Astrocyte of the hippocampus (primary cell): ENCODE measurements at places on chromosomes 5 and 9.

GRCh38 chr9:137721899-137722298 is 103.1 kb downstream of the EHMT1 start:
- no peak for DNase-seq

GRCh38 chr5:112339761-112340160 is 79.3 kb downstream of the EPB41L4A start:
- DNase-seq, result no peak

DNA sequence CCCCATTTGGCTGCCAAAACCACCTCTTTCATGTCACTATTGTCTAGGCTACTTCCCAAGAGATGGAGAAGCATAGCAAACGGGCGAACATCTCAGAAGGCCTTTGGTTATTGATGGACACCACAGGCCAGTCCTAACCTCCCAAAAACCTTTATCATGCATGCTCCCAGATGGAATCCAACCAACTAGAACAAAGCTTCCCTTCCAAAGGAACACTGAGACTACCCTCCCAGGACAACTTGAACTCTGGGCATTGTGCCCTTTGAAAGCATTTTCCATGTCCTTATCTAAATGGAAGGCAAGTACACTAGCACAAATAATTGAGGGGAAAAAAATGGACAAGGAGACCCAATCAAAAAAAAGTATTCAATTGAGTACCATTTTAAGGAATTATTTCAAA is 65.6 kb downstream of the SPOCK1 start:
- DNase-seq, result no peak

DNA sequence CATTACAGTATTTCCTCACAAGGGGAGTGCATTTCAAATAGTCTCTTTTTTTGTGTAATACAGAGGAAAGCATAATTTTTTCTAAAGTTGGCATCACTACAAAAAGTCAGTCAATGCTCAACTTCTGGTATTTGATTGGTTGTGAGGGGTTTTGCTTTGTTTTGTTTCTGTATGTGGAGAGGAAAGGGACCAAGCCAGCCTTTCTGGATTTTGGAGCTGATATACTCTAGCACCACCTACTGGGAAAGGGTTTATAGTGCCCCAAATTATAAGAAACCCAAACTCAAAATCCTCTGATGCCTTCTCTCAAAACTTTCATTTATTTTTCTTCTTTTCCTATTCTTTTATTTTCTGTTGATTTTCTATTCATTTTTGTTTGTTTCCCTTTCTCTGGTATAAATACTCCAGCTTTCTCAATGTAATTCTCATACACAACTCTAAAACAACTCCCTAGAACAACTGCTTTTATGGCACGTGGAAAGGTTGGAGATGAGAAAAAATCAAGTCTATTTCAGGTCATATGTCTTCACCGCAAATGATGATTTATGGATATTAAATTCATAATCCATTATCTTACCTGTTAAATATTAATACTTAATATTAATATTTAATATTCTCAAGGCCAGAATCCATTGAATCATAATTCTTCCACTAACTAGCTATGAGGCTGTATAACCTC is 69.5 kb upstream of the ANXA1 start:
- peak; percentile 82 for DNase-seq

DNA sequence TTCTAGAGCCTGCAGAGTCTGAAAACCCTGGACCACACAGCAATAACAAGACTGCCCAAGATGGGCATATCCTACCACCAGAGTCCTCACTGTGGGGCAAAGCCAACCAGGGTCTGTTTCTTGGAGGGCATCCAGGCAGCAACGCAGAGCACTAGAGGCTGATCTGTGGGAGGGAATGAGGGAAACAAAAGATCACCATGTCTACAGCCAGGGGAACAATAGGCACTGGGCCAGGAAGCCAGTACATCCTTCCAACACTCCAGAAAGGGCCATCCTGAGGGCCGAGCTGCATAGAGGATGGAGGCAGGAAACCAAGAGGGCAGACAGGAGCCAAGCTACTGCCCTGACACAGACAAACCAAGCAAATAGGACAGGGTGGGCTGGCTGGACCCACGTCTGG is 416.1 kb upstream of the IRX4 start:
- no peak for DNase-seq

- peak; percentile 75 for DNase-seq
Observed at GRCh38 chr5:132777209-132778069, at the start of gene SEPTIN8. TSS of gene SEPTIN8 (minus strand) at chr5:132777239. CDS start at chr5:132777137, 102 bp downstream.

DNA sequence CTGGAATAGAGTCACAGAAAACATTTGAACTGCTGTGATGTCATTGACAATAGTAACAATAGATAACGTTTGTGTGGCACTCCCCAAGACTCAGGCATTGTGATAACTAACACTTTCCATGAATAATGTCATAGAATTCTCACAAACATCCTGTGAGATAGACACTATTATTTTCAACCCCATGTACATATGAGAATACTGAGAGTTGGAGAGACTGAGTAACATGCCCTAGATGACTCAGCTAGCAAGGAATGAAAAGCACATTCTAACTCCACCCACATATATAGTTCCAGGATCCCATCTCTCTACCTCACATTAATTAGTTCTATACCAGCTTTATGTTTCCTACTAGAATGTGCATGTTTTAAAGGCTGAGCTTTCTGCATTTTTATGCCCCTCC is 71.4 kb downstream of the ASTN2 start:
- DNase-seq, result peak; percentile 11

GRCh38 chr9:6355728-6356127 is 27.6 kb downstream of the TPD52L3 start:
- peak; percentile 56 for DNase-seq

- DNase-seq, result no peak
Observed at GRCh38 chr9:113803811-113804589, 72.1 kb upstream of the ZNF618 start.

DNA sequence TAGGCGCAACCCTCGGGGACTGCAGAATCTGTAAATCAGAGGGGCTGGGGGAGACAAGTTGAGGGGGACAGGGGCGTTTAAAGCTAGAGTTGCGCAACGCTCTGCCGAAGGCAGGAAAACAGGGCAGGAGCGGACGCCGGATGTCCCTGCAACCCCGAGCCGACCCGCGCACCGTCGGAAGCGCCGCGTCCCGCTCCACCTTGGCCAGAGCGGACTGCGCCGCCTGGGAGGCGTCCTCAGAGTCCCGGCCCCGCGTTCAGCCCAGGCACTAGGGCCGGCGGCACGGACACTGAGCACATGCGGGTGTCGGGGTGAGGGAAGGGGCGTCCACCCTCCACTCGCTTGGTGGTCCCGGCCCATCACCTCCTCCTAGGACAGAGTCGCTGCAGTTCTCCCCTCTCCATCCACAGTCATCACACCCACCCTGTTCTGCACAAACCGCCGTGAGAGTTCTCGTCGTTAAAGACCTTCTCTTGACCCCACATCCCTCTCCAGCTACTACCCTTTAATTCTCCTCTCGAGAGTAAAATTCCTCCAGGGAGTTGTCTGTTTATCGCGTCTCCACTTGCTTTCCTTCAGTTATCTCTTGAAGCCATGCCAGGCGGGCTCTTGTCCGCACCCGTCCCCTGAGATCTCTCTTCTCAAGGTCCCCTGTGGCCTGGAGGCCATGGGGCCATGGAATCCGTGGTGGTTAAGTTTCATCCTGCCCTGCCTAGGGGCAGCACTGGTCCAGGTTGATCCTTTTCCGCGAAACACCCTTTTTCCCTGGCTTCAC is 796 bp upstream of the PDLIM7 start:
- DNase-seq, result no peak

- DNase-seq, result no peak
Observed at GRCh38 chr9:125446561-125447094, 185.0 kb downstream of the GAPVD1 start.

DNA sequence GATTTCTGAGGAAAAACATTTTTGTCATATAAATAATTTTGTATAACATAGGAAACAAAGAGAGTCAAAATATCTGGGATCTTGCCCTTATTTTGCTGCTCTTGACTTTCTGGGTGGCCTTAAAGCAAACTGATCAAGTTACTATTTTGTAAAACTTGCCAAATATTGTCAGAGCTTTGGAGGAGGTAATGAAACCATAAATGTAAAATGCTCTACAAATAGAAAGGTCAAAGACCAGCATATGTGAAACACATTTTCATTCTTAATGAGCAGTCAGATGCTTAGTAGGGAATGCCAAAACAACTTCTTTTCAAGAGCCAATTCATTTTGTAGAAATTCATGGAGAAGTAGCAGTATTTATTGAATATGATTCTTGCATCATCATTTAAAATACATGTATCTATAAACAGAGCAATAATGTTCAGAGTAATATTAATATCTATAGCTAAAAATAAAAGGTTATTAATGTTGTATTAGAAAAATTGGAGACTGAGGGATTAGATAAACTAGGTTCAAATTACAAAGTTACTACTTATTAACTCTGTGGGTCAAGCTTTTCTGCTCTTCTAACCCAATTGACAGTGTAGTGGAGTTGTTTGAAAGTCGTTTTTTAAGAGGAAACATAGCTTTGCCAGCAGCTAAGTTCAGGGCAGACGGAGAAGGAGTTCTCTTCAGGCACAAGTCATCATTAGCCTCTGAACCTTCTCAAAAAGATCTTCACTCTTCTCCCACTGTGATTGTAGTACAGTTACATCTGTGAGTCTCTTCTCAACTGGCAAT is 2053.1 kb downstream of the EFNA5 start:
- DNase-seq, result no peak

GRCh38 chr5:121462441-121462840 is 389.2 kb upstream of the FTMT start:
- no peak for DNase-seq

DNA sequence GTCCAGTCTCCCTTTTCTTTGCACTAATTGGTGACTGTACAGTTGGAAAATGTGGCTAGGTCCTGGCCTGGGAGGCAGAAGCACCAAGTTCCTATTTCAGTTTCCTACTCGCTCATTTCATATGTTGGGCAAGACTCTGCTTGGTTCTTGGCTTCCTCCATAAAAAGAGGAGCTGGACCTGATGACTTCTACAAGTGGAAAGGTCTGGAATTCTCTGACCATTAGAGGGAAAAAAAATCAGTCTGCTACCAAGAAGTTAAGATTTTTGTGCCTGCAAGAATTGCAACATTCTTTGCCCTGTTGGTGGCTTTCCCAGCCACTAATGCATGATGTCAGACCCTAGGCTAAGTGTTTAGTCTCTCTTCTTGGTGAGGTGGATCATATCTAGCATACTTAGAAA is 91.5 kb downstream of the WDR41 start:
- DNase-seq, result peak; percentile 35

DNA sequence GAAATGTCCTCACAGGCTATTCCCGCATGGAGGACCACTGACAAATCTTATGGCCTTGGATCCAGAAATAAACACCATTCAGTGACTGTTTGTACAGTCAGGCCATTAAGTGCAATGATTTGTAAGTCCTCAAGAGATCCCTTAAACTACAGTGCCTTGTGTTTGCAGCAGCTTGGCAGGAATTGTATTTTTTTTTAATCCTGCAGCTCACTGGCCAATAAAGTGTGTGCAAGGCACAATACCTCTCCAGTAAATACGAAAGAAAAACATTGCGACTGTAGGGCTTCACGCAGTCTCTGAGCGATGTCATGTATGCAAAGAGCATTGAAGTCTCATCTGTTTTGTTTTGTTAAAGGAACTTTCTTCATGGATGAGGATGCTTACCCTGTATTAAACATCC is 74.2 kb upstream of the TUSC1 start:
- no peak for DNase-seq

DNA sequence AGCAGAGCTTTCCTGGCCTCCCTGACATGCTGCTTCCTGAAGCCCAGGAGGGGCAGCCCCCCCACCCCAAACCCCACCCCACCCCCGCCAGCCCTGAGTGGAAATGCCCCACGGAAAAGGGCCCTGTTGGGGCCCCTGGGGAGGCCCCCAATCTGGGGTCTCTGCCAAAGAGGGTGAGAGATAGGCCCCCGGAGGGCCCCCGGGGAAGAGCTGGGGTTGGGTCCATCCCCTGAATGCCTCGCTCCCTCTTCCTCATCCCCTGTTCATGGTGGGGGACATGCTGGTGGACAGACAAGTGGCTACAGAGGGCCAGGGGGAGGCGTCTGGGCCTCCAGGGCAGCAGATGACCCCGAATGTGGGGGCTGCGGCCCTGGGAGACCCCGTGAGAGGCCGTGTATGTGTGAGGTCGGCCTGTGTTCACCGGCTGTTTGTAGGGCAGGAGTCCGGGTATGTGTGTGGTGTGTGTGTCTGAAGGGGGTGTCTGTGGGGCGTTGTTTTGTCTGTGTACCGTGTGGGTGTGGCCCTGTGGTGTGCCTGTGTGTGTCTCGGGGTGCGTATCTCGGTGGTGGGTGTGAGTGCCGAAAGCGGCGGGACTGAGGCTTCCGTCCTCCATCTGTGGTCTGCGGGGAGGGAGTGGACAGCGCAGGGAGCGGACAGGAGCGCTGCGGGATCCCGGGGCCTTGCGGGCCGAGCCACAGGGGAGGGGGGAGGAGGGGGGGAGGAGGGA is 11.3 kb downstream of the C9orf50 start:
- peak; percentile 71 for DNase-seq

- no peak for DNase-seq
Observed at GRCh38 chr5:39800042-39800601, 375.3 kb upstream of the DAB2 start.

DNA sequence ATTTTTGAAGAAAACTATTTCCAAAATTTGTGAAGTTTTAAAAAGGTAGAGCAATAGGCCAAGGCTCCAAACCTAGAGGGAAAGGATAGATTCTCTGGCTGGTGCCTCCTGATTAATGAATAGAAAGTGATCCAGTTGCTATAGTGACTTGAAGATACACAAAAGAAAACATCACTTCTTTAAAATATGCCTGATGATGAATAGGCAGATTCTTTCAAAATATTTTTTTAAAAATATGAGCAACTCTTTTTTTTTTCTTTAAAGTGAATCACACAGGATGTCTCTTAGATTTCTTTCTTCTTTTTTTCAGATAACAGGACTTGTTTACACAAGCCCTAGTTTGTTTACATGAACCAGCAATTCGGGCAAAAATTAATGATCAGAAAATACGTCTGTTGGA is 124.4 kb downstream of the RFK start:
- no peak for DNase-seq

GRCh38 chr9:16542290-16542689 is 328.2 kb downstream of the BNC2 start:
- DNase-seq, result no peak

- peak; percentile 38 for DNase-seq
Observed at GRCh38 chr5:154478224-154478565, at the start of gene HAND1. TSS of gene HAND1 (minus strand) at chr5:154478227. CDS start at chr5:154478008, 219 bp downstream.

- no peak for DNase-seq
Observed at GRCh38 chr5:164801910-164802309, 1296.5 kb downstream of the MAT2B start.

DNA sequence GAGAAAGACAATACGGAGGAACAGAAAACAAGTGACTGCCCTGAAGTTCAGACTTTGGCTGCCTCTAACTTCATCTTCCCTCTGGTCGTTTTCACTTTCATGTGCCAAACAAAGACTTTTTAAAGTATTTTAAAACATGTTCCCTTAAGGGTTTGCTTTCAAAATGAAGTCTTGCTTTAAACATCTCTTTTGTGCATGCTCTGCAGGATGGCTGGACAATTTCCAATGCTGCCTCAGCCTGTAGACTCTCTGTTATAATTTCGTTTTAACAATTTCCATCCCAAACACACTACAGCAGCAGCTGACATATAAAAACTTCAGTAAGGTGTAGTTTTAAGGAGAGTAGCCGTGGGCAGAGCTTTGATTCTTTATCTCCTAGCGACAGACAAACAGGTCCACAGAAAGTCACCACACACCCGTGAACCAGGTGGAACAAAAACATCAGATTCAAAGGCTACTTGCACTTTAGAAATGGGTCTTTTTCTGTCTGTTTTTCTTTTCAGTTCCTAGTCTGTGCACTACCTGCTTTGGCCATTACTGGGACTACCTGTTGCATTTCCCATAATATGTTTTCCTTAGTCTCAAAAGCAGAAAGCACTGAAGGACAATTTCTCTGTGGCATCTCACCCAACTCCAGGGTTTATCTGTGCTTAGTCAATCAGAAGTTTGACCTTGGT is 308.9 kb downstream of the DTWD2 start:
- DNase-seq, result peak; percentile 44

GRCh38 chr5:61328791-61329549 is 3.1 kb upstream of the ZSWIM6 start:
- no peak for DNase-seq
